ENCODE measurements at places on chromosomes 4 and X.

- no peak for DNase-seq
Observed at GRCh38 chr4:155887847-155888570, 15.5 kb upstream of the TDO2 start.

GRCh38 chr4:25694466-25694865 is 38.8 kb downstream of the SLC34A2 start:
- DNase-seq, result no peak

GRCh38 chr4:957581-958313 is 15.6 kb downstream of the DGKQ start:
- DNase-seq, result no peak

GRCh38 chr4:6742989-6743388 is 27.0 kb downstream of the BLOC1S4 start:
- no peak for DNase-seq

DNA sequence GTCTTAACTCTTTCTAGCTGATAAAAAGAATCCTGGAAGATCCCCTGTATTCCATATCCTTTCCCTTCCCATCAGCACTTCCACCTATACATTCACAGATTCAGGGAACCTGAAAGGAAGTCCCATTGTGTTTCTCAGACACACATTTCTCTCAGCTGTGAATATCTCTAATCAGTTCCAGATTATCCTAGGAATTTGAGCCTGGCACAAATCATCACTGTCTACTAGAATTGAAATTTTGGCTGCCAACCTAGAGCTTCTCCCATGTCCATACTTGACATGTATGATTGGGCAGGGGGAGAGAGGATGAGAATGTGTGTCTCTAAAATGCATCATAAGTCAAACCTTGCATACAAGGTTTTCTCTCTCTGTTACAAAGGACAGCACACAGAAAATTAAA is 53.1 kb downstream of the NDST3 start:
- no peak for DNase-seq

DNA sequence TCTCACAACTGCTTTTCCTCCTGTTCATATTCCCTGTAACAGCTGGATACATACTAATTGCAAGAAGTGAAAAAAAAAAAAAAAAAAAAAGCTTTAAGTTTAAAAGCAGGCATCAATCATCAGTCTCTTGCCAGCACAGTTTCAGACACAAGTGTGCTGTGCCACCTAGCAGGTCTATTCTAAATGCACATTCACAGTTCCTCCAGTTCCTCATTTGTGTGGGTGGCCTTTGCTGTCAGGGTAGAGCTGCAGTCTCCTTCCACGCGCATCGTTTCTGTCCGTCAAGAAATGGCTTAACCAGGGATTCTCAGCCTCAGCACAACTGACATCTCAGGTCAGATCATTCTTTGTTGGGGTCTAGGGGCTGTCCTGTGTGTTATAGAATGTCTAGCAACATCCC is 61.6 kb downstream of the SCML1 start:
- DNase-seq, result no peak

DNA sequence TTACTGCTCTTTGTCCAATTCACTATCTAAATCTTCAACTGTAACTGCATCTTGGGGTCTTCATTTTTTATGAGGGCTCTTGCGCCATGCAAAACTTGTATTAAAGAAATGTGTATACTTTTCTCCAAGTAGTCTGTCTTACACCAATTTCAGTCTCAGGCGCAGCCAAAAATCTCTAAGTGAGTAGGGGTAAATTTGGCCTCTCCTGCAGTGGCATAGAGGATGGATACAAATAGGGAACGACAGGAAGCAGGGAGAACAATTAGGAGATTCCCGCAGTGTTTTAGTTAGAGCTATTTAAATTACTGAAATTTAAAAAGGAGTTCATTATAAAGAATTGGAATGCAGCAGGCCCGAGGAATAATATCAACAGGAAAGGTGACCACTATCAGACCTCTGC is 30.2 kb downstream of the DMP1 start:
- DNase-seq, result no peak

- DNase-seq, result no peak
Observed at GRCh38 chr4:9943761-9944160, 77.5 kb downstream of the SLC2A9 start.

GRCh38 chr4:174553828-174554227 is 31.5 kb upstream of the HPGD start:
- DNase-seq, result no peak
